H54 (cell line): ENCODE measurements at places on chromosomes 13 and 19.

DNA sequence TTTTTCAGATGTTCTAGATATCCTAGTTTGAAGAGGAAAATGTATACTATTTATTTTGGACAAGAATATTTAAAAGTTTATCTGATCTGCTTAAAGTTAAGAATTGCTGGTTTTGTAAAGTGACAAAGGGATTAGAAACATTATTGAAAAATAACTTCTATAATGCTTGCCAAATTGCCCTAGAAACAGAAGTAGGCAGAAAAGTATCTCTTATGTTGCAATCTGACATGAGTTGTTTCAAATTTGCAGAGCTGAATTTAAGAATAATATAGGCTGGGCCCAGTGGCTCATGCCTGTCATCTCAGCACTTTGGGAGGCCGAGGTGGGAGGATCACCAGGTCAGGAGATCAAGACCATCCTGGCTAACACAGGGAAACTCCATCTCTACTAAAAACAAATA lies 777.1 kb downstream of the LIG4 start:
- no peak for DNase-seq

GRCh38 chr13:31046711-31047279 lies 114.3 kb downstream of the TEX26 start:
- DNase-seq = no peak

DNA sequence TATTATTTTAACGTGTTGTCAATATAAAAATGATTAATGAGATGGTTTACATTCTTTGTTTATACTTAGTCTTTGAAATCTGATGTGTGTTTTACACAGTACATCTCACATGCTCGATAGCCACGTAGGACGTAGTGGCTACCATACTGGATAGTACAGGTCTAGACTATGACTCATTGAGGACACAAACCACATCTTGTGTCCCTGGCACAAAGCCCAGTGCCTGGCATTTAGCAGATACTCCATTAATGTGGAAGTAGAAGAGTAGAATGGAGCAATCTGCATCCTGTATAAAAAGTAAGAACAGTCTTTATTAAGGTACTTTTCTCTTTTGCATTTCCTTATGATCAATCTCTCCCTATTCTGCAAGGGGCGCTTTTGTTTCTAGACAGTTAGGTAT lies 49.0 kb upstream of the FRY start:
- no peak for DNase-seq

GRCh38 chr19:45607071-45608029 lies 5.3 kb upstream of the GPR4 start:
- peak; percentile 60 for DNase-seq

DNA sequence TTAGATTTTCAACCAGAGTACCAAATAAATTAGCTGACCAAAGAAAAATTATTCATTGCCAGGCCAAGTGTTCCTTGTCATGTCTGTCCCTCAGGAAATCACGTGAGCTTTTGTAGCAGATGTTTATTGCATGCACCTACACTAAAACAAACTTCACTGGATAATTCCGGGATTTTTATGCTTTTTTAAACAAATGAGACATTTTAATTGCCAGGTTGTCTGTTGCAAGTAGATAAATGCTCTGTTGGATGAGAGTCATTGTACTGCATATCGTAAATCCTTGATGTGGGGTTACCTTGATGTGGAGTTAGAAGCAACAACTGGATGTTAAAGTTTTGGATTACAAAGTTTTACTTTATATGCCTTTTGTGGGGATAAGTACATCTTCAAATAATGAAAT lies 1187.7 kb upstream of the PCDH9 start:
- DNase-seq = no peak
